ENCODE measurements at places on chromosomes 12 and 14.

GRCh38 chr12:92987362-92987761 lies 58.3 kb upstream of the EEA1 start:
- peak; percentile 76 for DNase-seq

GRCh38 chr14:105888151-105888550 lies 361.8 kb downstream of the TMEM121 start:
- no peak for DNase-seq

GRCh38 chr12:25423355-25424050 lies 129.6 kb downstream of the LMNTD1 start:
- no peak for DNase-seq

DNA sequence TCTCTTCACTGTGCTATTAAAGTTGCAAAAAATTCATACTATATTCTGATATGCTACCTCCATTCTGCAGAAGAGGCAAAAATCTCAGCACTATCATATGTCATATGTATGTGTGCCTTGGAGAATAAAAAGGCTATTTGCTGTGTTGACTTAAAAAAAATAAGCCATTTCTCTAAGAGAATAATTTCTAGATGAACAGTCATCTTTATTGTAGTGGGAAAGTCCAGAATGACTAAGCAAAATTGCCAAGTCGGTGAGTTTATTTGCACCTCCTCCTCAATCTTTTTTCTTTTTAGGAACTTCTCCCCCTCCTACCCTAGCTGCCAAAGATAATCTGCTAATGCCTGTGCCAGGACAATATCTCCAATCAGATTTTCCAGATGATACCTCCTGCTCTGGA lies 353.8 kb upstream of the FAR2 start:
- DNase-seq: peak; percentile 36

DNA sequence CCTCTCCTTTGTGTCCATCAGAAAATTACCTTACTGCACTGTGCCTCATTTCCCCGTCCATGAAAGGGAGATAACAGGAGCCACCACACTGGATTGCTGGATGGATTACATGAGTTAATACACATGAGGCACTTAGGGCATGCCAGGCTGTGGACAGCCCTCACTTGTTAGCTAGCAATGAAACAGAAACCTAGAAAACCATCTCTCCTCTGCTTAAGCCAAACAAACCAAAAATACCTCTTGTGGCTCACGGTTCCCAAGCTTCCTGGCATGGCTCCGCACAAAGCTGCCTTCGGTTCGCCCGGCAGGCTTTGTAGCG lies 660 bp upstream of the HCFC2 start:
- DNase-seq: no peak

DNA sequence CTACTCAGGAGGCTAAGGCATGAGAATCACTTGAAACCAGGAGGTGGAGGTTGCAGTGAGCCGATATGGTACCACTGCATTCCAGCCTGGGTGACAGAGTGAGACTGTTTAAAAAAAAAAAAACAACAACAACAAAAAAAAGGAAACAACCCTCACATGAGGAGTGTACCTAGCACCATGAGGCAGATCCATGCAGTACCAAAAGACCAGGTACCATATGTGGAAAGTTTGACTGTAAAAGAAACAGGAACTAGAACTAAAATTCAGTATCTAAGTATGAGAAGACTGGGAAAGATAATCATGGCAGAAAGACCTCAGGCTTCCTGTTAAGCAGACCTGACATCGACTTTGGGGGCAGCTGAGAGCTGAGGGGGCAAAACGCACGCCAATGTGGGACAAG lies 55.1 kb downstream of the TRAFD1 start:
- no peak for DNase-seq

- no peak for DNase-seq
Measured at GRCh38 chr12:128079-128478, 61.5 kb downstream of the IQSEC3 start.

GRCh38 chr12:108820707-108821406 lies 36.5 kb downstream of the SSH1 start:
- no peak for DNase-seq

GRCh38 chr14:103569408-103569807 lies 6.6 kb downstream of the COA8 start:
- no peak for DNase-seq

- no peak for DNase-seq
Measured at GRCh38 chr14:93691042-93691780, 97.1 kb downstream of the PRIMA1 start.

- DNase-seq: no peak
Measured at GRCh38 chr12:19490908-19491307, 51.6 kb downstream of the AEBP2 start.

DNA sequence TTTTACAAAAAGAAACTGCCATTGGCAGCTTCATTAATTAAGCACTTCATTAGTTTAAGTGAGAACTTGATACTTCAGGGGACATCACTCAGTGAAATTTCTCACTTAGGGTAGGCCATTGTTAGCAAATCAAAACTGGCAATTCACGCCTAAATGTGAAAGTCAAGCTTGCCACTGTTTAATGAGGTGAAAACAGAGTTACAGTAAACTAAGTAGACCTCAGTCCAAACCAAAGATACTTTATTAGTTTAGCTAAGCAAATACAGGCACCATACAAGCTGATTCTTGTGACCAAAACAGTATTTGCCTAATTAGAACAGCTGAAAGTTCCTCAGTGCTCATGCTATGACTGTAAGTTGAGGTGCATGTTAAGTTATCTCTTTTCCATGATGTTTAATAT lies 176.5 kb upstream of the CPNE8 start:
- DNase-seq: no peak

DNA sequence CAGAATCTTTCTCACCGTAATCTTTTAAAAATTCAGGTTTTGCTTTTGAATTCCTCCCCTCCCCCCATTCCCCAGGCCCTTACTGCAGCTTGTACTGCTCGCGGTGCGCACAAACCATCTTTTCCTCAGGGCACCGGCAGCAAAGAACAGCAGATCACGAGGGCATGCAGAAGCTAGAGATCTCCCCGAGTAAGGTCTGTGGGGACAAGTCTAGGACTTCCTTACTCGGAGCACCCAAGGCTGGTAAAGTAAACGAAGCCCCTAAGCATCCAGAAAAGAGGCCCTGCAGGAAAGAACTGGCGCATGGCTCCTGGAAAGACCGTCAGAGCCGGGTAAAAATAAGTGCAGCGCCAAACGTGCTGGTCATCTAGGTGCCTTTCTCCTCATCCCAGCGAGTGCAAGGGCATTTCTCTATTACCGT lies 727 bp downstream of the LDHB start:
- DNase-seq: peak; percentile 42

- DNase-seq: no peak
Measured at GRCh38 chr14:24051176-24051788, 527 bp upstream of the CARMIL3 start.

- DNase-seq: peak; percentile 90
Measured at GRCh38 chr14:89855961-89856656, 98.4 kb downstream of the EFCAB11 start.

GRCh38 chr14:26996246-26996645 lies 398.4 kb upstream of the NOVA1 start:
- DNase-seq: no peak

GRCh38 chr12:48018618-48018995 lies 14.3 kb upstream of the COL2A1 start:
- no peak for DNase-seq

DNA sequence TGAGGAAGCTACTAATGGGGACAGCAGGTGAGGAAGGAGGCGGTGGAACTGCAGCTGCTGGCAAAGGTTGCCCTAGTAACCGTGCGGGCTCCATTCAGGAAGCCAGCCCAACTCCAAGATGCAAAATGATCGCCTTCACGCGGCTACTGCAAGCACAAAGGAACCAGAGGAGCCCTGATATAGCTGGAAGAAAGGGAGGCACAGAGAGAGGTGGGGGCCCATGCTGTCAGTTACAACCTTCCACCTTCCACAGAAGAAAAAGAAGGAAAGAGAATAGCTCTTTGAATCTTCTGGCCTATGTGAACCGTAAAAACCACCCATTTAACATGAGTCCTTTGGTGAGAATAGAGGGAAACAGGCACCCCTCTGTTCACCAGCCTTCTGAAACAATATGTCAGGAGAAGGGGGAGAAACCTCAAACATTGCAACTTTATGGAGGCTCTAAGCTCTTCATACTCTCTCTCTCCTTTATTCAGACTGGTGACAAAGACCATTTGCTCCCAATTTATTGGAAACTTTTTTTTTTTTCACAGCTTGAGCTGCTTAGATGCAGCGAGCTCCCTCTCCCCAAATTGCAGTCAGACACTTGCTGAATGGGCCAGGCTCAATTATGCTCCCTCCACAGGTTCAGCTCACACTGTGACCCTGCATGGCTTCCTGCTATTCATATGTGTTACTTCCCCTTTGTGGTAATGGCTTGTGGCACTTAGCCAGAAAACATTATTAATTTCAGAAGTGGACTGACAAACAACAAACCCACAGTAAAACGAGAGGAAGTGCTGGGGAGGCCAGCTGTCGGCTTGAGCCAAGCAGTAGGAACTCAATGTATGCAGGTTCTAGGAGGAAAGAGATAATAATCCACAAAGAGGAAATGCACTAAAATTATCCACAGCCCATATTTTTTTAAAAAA lies 6.2 kb downstream of the DUSP6 start:
- DNase-seq: peak; percentile 65

GRCh38 chr14:34250959-34251358 lies 211.1 kb downstream of the SPTSSA start:
- no peak for DNase-seq

- DNase-seq: no peak
Measured at GRCh38 chr12:117060929-117061305, 38.3 kb downstream of the TESC start.

DNA sequence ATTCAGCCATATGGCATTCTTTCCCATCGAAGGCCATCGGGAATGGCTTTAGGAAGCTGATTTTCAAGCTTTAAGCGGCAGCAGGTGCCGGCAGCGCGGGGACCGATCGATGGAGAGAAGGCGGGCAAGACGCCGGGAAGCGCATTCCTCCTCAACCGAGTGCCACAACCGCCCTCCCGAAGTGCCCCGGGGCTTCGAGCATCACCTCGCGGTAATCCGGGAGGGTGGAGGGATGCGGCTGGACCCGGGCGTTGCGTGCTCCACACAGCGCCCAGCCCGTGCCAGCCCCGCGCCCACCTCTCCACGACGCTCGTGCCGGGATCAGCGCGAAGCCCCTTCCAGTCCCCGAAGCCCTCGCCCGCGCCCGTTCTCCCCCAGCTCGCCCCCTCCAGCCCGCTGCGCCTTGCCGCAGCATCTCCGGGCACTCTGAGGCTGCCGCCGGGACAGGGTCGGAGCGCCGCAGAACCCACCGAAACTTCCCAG lies 3.2 kb downstream of the USP44 start:
- DNase-seq: no peak

DNA sequence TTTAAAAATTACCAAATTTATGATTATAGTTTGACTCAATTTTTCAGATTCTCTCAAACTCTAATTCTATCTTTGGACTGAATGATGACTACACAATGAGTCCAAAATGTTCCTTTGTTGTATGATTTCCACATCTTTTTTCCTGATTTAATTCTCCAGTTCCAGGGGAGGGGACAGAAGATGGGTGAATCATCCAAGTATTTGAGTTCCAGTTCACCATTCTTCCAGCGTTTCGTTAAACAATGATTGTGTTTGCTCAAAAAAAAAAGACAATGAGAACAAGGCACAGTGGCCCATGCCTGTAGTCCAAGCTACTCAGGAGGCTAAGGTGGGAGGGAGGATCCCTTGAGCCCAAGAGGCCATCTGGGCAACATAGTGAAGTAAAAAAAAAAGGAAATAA lies 23.8 kb downstream of the BAZ1A start:
- peak; percentile 60 for DNase-seq

GRCh38 chr12:49703647-49704137 lies 3.5 kb downstream of the FMNL3 start:
- peak; percentile 84 for DNase-seq

DNA sequence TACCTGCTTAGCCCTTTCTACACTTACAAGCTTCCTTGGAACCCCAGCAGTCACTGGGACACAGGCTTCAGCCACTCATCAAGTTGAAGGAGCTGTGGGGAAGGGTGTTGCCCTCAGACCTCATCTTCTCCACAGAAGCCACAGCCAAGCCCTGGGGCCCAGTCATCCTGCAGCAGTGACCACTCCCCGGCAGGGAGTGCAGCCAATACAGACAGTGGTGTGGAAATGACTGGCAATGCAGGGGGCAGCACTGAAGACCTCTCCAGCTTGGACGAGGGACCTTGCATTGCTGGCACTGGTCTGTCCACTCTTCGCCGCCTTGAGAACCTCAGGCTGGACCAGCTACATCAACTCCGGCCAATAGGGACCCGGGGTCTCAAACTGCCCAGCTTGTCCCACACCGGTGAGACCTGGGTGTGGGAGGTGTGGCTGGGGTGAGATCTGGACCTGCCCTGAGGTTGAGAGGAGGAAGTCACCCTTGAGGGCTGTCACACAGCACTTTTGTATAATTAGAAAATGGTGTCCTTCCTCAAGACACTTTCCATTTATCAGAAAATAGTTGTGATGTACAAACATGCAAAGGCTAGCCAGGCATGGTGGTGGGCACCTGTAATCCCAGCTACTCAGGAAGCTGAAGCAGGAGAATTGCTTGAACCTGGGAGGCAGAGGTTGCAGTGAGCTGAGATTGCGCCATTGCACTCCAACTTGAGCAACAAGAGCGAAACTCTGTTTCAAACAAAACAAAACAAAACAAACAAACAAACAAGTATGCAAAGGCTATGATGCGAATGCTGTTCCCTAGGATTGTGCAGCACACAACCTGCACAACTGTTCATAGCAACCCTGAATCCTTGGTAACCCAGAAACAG lies 9.9 kb downstream of the GLI1 start:
- DNase-seq: no peak

DNA sequence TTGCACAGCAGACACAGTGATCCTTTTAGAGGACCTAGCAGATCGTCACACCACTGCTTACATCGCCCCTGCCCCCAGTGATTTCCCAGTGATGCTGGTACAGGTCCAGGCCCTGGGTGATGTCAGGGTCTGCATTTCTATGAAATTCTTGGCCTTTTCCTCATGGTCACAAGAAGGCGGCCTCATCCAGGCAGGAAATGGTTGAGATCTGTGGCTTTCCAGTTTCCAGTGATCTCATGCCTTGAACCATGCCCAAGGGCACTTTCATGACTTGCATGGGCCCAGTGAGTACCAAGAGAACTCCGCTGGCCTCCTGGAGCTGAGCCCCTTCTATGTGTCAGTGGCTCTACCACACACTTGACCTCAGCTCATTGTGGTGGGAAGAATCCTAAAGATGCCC lies 41.9 kb upstream of the BDKRB2 start:
- peak; percentile 57 for DNase-seq

- no peak for DNase-seq
Measured at GRCh38 chr12:67590149-67590790, 58.3 kb upstream of the DYRK2 start.

DNA sequence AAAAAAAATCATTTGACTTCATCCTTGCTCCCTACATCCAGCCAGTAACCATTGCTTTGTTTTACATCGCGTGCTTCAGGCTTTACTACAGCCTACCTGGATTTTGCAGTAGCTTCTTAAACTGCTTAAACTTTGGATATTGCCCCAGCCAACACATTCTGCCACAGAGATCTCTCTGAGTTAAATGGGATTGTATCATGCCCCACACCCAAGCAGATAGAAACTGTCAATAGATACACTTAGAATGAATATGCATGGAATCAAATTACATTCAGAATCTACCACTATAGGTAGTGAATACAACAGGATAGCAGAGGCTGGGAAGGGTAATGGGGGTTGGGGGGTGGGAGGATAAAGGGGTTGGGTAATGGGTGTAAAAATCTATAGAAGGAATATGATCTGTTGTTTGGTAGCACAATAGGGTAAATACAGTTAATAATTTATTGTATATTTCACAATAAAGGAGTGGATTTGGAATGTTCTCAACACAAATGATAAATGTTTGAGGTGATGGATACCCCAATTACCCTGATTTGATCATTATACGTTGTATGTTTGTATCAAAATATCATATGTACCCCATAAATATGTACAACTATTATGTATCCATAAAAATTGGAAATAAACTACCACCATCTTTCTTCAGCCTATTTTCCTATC lies 2.7 kb upstream of the MYRFL start:
- no peak for DNase-seq

Measured in fibroblast of skin of right quadriceps (primary cell).